Activated CD4-positive, alpha-beta T cell treated with anti-CD3 and anti-CD28 coated beads, Interleukin-2, amount 50 U/mL, for 24 hours (primary cell): ENCODE measurements at places on chromosomes 2 and 18.

DNA sequence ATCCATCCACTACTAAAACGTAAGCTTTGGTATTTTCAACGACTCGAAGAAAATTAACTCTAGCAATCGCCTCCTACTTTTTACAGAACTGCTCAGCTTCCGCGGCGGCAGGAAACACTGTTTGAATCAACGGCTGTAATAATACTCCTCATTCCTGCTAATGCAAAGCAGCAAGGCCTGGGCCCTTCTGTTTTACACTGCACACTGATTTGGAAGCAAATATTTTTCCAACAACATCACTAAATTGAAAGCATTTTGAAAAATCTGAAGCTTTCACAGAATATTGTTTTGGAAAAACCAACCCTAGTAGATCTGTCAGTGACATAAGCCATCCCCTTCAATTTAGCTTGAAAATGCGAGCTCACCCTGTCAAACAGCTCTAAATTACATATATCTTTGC, 261.2 kb downstream of the TXNL1 start:
- DNase-seq = no peak

DNA sequence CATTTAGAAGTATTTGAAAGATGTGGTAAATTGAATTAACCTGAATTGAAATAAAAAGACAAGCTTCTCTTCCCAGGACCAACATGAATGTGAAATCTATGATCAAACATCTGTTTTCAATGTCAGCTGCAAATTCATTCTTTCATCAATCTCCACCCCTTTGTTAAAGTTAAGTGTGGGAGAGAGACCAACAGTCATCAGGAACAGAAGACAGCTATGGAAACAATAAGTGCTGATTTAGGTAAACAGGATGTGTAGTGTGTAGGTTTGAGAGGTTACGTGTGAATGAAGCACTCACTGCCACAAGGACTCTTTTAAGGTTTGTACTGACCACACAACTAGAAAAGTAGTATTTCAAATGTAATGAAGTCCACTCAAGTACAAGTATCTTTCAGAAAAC, 1659.8 kb upstream of the CELF4 start:
- DNase-seq = no peak

DNA sequence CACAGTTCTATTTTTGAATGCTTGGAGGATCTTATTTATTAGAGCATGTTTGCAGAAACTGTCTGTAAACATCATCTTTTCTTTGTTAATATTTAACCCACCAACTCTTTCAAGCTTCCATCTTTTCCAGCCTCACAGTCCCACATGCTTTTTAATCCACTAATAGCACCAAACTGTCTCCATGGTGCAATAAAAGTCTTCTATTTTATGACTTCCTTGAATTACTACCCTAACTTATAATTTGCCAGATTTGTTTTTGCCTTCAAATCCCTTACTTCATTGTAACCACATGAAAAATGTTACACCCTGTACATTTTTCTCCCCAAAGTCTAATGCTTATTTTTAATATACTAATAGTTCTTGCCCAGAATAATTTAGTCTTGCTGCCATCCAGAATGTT, 792.6 kb downstream of the PLCL1 start:
- no peak for DNase-seq

DNA sequence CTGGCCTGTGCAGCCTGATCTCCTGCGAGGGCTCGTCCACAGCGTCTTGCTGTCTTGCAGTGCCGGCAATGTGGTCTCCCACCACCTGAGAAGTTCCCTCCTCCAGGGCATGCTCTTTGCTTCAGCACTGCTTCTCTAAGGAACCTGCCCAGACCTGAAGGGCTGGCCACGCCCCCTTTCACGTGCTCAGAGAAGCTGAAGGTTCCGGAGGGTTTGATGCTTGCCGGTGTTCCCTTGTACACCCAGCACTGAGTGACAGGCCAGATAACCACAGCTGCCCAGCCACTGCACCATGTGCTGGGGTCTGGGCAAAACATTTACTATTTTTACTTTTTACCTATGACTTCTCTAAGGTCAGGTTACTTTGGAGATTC, 1.7 kb upstream of the POLR2D start:
- peak; percentile 6 for DNase-seq

- DNase-seq = no peak
These were observed 104.6 kb downstream of the RTP5 start for GRCh38 chr2:241974096-241974495.

- DNase-seq = no peak
These were observed 231.3 kb downstream of the BCL2 start for GRCh38 chr18:63088262-63088661.

DNA sequence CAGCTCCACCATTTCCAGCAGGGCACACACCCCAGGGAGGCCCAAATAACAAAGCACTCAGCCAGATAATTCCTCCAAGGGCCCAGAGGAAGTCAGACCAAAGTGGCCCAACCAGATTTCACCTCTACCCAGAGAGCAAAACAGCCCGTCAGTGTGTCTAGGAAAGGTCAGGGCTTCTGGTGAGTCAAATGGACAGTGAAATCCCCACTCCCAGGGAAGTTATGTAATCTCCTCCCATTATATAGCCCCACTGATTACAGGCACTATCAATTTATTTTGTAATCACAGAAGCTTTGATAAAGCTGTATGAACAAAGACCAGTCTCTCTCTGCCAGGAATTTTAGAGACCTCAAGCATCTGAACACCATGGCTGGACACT, 4.0 kb downstream of the B4GALT6 start:
- DNase-seq = no peak

GRCh38 chr2:218856167-218856895, 3.3 kb upstream of the WNT6 start:
- no peak for DNase-seq

DNA sequence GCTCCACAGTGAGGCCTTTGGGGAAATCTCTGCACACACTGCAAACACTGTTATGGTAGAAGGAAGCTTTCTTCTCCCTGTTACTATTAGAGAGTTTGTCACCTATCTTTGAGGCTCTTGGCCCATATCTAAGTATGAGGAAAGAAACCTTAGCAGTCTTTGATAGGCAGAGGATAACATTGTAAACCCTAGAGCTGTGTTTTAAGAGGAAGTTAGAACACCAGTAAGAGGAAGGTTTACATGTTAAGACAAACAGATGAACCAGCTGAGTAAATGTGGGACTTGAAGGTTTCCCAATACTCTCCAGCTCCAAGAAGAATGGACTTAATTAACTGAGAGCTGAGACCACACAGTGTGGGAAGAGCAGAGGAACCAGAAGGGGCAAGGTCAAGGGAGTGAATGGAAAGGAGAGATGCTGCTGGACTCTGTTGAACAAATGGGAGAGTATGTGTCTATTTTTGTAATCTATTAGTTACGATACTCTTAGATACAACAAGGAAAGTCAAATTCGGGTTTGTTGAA, 257.0 kb downstream of the DPP10 start:
- DNase-seq = no peak

- DNase-seq = no peak
These were observed 801.9 kb upstream of the CELF4 start for GRCh38 chr18:38367473-38367872.

DNA sequence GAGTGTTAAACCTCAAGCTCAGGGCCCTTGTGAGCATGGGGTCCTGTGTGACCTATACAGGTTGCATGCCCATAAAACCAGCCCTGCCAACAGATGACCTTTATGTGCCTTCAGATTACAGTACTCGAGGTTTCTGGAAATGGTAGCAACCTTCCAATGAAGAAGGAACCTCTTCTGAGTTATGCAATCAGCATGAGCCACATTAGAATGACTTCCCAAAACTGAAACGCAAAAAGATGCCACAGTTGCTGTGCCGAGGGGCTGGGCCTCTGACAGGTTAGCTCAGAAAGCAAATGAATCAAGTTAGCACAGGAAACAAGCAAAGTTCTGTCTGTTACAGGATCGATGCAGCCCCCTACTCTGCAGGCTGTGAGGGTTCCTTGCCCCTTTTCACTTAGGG, 37.7 kb downstream of the TGFA start:
- no peak for DNase-seq

DNA sequence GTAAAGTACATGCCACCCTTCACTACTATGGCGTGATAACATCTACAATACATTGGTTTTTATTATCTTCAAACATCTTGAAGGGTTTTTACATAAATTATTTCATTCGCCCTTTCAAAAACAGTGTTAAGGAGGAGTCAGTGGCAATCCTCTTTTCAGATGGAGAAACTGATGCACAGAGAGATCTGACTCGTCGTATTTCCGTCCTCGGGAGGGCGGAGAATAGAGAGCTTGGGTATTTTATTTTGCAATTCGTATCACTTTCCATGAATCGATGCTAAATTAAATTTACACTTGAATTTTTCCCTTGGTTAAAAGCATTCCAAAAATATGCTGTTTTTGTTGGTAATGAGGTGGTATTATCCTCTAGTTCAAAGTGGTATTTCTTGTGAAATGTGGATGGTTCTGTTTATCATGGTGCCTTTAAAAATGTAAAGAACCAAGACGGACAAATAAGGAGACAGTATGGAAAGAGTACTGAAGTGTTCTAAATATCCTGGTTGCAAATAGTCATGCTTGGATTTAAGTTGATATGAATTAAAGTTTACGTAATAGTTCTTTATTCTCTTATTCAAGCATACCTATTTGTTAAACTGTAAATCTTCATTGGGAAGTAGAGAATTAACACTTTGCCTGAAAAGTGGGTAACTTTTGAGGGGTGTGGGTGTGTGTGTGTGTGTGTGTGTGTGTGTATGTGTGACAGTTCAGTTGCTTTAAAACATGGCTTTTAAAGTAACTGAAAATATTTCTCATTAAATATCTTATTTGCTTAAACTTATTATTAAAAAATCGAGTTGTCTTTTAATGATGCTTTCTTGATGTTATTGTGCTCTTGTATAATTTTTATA, 5.6 kb downstream of the PHLPP1 start:
- DNase-seq = no peak

DNA sequence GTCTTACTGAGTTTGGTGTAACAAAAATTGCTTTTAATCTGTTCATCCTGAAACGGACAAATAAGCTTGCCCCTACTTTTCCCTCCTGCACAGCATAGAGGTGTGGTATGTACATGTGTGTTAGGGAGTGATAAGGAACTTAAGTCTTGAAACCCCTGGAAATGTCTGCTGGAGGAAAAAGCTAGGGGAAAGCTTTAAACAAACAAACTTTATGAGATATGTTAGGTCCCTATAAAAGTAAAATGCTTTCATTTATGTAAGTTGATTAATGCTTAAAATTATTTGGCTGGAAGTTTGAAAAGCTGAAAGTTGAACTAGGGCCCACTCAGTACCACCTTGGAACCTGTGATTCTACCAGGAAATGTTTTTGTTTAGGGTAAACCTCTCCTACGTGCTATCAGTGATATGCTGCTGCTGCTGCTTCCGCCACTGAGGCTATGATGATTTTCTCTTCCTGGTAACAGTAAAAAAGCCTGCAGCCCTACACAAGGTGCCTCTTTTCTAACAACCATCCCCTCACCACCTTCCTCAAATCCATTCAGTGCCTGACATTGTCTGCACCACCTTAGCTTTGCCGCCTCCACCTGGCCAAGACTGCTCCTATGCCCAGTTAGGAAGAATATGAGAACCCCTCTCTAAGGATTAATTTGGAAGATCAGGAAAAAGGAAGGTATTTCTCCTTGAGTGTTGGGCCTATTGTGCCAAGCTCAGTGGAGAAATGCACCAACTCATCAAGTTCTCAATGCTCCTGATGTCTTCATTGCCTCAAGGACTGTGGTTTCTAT, 2.5 kb upstream of the YES1 start:
- no peak for DNase-seq

GRCh38 chr2:4174796-4175195, 471.4 kb downstream of the DCDC2C start:
- DNase-seq = no peak

DNA sequence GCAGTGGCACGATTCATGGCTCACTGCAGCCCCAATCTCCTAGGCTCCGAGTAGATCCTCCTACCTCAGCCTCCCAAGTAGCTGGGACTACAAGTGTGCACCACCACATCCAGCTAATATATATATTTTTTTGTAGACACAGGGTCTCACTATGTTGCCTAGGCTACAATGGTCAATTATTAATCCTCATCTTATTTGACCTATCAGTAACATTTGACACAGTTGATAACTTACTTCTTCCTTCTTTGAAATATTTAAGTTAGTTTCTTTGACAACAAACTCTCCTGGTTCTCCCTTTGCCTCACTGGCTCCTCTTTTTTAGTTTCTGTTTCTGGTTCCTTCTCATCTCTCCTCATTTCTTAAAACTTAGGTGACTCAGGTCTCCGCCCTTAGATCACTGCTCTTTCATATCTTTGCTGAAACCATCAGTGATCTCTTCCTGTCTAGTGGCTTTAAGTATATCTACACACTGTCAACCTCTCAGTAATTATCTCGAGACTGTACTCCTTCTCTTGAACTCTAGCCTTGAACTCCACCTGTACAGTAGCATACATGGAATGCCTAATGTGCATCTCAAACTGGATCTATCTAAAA, 11.5 kb downstream of the PGAP1 start:
- no peak for DNase-seq

DNA sequence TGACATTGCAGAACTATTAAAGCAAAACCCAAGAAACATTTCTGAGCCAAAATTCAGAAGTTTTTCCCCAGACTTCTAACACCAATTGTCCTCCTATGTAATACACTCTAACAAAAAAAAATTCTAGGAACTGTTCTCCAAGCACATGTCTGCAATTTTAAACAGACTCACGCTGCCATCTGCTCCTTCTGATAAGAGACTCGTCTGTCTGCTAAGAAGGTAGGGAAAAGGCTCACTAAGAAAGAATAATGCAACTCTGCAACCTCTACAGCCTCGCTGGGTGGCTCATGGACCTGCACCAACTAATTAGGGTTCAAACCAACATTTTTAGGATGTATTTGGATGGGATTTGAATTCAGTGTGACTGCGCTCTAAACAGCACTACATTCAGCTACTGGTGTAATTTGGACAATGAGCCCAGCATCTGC, 366.5 kb downstream of the DSC3 start:
- DNase-seq = no peak

DNA sequence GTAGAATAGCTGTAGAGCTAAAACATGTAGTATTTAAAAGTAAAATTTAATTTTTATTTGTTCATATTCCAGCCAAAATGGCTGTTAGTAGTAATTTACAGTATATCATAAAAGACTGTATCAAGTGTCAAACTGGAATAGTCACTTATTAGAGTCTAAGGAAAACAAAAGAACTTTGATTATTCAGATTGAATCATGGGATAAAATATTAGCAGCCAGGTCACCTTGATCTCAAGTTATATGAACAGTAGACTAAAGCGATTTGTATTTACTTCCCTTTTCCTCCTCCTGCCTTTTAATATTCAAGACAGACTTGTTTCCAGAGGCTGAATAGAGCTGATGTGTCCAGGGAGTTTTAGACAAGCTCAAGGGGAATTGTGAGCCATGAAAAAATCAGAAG, 54.4 kb downstream of the PMAIP1 start:
- no peak for DNase-seq
